ENCODE measurements at places on chromosomes 16 and 17.

DNA sequence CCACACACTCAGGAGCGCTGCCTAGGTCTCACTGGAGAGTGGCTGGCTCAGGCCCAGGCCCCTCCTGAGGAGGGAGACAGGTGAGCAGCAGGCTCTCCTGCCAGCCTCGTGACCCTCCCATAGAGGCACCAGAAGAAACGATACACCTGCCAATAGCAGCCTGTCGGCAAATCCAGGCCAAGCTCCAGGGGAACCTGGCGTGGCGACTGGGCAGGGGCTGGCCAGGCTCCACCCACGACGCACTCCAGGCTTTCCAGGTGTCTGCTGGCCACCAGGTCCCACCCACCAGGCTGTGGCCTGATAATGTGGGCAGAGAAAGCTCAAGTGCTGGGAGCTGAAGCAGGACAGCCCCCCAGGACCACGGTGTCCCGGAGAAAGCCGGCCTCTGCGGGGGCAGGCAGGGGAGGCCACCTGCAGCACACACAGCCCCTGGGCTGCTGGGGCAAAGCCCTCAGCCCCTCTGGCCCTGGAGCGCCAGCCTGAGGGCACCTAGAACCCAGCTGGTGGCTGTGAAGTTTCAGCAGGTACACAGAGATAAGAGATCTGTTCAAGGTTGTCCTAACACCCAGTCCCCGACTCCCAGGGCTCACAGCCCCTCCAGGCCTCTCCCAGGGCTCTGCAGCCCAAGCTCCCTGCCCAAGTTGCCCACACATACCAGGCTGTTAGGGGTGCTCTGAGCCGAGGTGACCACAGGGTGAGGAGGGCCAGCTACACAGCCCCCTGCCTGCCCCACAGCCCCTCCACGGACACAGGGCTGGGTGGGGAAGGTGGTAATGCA is 2.4 kb downstream of the PGAP6 start:
- DNase-seq = no peak

DNA sequence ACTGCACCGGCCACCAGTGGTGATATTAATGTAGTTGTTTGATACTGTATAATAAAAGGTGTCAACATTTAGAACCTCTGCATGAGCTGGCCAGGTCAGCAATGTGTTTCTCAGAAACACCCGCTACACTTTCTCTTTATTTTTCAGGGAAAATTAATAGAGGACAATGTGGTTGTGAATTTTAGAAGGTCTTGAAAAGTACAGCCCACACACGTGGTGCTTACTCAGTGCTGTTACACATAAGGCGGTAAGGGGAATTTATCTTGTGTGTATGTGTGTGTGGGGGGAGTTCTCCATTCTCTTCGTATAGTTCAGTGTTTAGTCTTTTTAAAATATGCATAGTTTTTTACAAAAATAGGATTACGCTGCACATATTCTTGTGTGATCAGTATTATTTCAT is 4.4 kb upstream of the ZFP1 start:
- DNase-seq = no peak

DNA sequence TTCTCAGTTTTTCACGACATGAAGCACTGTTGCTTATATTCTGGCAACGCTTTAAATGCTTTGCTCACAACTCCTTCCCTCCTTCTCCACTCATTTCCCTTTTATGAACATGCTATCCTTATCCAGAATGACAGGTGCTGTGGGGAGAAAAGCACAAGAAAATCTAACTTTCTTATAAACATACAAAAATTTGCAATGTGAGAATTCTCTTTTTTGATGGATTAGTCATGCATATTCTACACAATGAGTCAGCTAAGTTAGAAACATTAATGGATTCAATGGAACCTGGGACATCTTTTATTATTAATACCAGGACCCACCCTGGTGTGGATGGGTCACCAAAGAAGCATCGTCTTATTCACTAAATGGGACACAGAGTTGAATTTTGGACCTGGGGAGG is 234.6 kb upstream of the CDH5 start:
- DNase-seq = no peak

DNA sequence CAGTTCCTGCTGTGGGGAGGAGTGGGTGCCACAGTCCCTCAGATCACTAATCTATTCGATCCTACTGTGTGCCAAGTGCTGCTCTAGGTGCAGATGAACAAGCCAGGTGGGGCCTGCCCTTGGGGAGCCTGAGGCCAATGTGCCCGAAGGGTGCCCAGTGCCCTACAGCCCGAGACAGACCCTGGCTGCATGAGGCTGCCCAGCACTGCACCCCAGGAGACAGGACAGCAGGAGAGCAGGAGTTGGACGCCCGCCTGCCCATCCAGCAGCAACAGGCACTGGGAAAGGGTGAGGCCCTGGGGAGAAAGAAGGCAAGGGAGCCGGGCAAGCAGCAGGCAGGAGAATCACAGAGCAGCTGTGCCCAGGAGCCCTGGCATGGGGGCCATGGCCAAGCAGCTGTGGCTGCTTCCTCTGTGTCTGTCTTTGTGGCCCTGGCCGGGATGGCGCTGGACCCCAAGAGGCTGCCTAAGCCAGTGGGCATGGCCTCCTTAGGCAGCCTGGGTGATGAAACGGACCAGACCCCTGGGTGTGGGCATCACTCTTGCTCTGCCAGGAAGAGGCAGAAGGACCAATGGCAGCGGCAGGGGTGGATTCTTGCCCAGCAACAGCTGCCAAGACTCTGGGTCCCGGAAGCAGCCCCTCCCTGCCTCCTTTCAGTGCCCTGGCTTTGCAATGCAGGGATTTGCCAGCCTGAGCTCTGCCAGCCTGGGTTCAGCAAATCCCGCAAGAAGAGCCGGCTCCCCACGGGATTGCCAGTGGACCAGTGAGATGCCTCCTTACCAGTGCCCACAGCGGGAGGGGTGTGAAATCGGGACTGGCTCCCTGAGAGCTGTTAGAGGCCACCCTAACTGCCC is 179.6 kb upstream of the TNRC6C start:
- no peak for DNase-seq

- DNase-seq = no peak
Measured at GRCh38 chr17:80793851-80794267, 197.8 kb upstream of the CHMP6 start.

DNA sequence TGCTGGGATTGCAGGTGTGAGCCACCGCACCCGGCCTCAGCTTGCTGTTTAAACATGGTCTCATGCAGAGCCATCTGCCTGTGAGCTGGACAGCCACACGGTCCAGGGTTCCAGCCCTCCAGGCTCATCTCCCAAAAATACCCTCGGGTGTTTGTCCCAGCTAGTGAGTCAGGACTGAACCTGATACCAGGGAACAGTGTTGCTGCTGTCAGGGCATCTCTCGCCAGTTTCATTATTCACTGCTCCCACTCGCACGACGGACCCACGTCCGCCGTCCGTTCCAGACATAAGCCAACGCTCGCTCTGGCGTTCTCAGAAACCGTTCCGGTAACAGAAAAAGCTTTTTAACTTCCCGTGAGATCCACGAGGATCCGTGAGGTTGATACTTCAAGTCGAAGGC is 77.6 kb downstream of the NXN start:
- DNase-seq = no peak

DNA sequence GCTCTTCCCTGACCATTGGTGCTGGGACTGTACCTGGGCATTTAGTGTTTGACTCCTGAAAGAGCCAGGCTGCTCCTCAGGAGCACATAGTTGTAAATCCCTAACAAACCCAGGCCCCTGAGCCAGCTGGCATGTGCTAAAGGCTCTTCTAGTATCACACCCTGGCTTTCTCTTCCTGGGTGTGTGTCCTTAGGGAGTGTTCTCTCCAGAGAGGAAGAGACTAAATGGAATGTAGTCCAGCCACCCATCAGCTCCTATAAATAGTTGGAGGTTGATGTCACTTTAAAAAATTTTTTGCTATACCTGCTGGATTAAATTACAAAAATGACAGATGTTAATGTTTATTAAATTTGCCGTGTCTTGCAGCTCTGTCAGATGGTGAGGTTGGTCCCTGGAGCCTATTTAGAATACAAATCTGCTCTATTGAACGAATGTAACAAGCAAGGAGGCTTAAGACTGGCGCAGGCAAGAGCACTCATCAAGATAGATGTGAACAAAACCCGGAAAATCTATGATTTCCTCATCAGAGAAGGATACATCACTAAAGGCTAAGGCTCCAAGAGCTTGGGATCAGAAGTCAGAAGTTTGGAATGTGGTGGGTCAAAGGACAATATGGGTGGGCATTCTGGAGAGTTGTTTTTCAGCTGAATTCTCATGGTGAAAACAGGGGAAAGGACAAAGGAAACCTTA is 13.1 kb upstream of the DUSP14 start:
- DNase-seq = no peak

All from non-pigmented ciliary epithelial cell (primary cell).